ENCODE measurements at places on chromosomes 12 and 14.
A peak's percentile ranks its signal among the peaks of the same experiment; 100 is the strongest.

DNA sequence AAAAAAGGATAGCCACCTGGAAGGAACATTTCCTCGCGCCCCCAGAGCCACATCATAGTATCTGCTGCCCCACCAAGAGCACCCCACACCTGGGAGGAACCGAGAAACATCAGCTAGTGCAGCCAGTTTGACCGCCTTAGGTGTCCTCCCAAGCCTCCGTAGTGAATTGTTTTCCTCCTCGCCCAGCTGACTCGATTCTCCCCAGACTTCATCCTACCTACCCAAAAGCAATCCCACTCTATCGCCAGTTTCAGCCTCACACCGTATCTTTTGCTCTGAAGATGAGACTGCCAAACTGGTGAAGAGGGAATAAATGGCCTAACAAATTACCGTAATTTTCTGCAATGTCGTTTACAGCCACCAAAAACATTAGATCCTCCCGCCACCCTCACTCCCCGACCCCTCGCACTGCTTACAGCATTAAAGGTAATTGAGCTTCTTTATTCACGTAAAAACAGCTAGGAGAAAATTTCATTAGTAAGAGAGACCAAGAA is 1.2 kb upstream of the SLC11A2 start:
- DNase-seq = no peak

- no peak for DNase-seq
Measured at GRCh38 chr12:132502149-132502881, 12.4 kb downstream of the FBRSL1 start.

- no peak for DNase-seq
Measured at GRCh38 chr12:11621797-11622423, 27.6 kb upstream of the ETV6 start.

DNA sequence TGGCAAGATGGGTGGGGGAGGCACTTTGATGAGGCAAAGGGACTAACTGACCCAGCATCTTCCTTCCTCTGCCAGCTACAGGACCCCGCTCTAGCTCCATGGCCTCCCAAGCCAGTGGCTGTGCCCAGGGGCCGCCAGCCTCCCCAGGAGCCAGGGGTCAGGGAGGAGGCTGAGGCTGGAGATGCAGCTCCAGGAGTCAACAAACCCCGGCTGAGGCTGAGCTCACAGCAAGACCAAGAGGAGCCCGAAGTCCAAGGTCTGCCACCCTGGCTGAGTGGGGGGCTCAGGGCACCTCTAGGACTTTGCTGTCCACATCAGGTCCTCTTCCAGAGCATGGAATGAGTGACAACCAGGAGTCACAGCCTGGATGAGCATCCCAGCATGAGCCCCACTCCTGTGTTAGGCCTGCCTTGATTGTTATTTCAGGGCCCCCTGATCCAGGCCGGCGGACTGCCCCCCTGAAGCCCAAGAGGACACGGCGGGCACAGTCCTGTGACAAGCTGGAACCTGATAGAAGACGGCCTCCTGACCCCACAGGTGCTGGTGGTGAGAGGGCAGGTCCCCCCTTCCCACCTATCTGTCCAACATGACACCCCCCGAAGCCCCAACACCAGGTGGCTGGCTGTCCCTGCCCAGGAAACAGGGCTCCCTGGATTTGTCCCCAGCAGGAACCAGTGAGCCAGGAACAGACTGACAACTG is 2.5 kb upstream of the CPNE6 start:
- DNase-seq = no peak

DNA sequence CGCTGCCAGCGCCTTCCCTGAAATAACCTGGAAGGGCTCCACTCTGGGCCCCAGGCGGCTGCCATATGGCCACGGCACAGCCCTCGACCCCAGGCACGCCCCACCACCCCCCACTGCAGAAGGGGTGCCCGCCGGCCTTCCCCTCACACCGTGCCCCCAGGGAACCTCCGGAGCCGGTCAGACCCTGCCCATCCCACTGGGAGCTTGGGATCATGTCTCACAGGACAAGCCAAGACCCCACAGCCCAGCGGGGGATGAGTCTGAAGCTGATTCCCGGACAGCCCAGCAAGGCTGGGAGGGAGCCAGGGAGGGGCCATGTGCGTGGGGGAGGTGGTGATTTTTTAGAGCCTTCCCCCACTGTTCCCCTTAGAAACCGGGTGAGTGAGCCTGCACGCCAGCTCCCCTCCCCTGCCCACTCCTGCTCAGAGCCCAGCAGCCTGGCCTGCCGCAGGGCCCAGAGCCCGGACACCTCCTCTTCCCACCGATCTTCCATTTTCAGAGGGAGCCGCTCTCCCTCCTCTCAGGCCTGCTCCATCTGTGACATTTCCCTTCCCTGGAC is 1.4 kb downstream of the RIMBP2 start:
- peak; percentile 15 for DNase-seq

GRCh38 chr12:12990700-12991468 is 9.2 kb downstream of the HEBP1 start:
- no peak for DNase-seq

DNA sequence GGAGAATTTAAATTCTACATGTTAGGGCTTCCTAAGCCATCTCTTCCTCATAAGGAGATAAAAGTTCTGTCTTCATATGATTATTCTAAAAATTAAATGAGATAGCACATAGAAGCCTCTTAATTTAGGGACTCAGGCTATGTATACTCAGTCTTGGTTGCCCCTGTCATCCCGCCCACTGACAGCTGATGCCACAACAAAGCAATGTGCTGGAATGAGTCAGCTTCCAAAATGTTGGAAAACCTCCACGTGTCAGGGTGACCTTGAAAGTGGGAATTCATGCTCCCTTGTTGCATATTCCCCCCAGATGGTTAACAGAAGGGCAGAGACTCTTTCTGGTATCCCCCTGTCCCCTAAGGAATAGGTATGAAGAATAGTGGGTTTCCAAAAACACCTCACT is 238.0 kb upstream of the DDHD1 start:
- DNase-seq = no peak

- DNase-seq = no peak
Measured at GRCh38 chr12:49662998-49663843, 39.9 kb downstream of the PRPF40B start.

GRCh38 chr12:68621472-68622081 is 10.9 kb downstream of the RAP1B start:
- DNase-seq = no peak

GRCh38 chr14:29442696-29443095 is 485.0 kb downstream of the PRKD1 start:
- DNase-seq = no peak

DNA sequence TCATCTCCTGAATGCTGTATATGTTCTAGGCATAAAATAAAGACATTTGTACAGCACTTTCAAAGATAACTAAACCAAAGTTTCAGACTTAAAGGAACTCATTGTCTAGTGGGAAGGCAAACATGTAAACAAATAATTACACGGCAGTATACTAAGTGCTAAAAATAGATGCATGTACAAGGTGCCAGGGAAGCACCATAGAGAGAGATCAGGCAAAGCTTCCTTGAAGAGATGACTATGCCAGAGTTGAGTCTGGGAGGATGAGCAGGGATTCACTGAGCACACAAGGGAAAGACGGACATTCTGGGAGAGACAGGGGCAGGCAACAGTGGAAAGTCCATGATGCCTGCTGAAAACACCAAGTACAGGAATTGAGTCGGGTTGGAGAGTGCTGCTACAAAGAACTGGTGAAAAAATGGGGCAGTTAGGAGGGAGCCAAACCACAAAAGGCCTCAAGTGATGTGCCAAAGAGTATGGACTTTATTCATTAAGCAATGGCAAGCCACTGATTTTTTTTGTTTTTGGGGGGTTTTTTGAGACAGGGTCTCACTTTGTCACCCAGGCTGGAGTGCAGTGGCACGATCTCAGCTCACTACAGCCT is 26.8 kb downstream of the ANKS1B start:
- DNase-seq = no peak

GRCh38 chr14:63544591-63545299 is 1.6 kb upstream of the PPP2R5E start:
- DNase-seq = no peak

DNA sequence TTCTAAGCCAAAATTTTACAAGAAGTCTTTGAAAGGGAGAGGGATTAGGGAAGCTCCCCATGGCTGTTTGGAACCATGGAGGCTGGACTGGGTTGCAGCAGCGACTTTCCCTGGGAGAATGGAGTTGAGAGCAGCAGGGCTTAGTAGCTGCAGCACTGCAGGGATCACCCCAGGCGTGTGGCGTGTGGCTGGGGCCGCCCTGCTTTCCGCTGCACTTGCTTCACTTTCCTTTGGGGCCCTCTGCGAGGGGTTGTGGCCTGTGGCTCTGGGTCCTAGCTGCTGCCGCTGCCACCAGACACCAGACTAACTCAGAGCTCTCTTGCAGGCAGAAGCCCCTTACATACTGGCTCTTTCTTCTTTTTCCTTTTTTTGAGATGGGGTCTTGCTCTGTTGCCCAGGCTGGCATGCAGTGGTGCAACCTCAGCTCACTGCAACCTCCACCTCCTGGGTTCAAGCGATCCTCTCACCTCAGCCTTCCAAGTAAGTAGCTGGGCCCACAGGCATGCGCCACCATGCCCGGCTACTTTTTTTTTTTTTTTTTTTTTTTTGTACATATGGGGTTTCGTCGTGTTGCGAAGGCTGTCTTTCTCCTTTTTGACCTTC is 25.4 kb downstream of the CCDC62 start:
- no peak for DNase-seq

GRCh38 chr14:103738701-103739451 is 23.3 kb downstream of the ZFYVE21 start:
- no peak for DNase-seq

DNA sequence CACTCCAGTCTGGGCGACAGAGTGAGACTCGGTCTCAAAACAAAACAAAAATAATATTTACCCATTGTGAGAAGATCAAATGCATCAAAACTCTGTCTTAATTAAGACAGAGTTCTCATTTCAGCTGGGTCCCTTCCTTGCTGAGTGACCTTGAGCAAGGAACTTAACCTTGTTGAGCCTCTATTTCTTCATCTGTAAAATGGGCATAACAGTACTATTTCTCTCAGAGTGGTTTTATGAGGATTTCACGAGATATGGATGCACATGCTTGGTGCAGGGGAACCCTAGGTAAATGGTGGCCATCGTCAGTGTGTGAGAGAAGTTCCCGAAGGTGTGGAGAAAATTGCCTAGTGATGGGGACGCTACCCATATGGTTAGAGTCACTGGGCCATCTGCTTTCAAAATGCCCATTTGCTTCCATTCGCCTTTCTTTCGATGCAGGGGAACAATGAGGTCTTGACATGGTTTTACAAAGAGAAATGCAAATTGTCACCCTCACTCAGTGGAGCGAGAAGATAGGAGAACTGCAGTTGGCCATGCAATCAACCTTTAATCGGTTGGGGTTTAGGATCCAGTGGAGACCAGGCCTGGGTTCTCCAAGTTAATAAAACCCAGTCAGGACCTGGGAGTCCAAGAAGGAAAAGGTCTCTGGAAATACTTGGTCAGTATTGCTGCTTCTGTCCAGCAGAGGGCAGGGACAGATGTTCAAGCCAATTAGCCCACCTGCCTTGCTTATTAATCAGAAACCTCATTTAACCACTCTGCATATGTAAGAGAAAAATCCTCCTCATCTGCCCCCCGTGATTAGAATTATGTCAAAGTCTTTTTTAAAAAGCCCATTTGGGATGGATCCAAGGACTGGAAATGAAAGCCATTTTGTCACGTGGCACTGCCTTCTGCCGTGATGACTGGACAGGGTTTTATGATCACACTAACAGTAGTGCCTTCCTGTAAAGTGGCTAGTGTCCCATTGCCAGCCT is 37.2 kb downstream of the CFAP251 start:
- DNase-seq = no peak

- no peak for DNase-seq
Measured at GRCh38 chr12:29528161-29528560, 30.7 kb upstream of the OVCH1 start.

DNA sequence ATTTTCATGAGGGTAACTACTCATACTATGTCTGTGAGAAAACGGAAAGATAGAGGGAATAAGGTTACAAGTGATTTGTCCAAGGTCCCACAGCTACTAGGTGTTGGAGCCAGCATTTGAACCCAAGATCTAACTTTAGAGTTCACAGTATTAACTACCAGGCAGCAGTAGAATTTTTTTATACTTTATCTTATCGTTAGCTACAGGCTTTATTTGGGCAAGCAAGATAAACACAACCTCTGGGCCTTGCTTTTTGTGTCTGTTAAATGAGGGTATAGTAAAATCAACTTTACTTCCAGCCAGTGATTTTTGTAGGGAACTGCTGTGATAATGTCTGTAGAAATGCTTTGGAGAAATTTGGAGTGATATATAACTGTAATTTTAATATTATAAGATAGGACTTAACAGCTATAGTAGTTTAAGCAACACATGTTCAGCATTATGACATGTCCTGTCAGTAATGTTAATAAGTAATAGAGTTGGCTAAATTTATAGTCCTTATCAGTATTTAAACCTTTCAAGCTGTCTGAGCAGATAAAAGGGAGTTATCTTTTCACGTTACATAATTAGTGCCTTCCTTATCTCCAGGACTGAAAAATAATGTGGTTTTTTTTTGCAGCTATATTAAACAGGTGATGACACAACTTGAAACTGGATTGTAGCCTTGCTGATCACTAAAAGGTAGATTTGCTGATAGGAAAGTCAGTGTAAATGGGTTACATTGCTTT is 12.8 kb downstream of the LEMD3 start:
- DNase-seq = no peak
